ENCODE measurements at places on chromosomes 7 and 10.

GRCh38 chr10:76396134-76396533, 964.7 kb downstream of the LRMDA start:
- no peak for DNase-seq

DNA sequence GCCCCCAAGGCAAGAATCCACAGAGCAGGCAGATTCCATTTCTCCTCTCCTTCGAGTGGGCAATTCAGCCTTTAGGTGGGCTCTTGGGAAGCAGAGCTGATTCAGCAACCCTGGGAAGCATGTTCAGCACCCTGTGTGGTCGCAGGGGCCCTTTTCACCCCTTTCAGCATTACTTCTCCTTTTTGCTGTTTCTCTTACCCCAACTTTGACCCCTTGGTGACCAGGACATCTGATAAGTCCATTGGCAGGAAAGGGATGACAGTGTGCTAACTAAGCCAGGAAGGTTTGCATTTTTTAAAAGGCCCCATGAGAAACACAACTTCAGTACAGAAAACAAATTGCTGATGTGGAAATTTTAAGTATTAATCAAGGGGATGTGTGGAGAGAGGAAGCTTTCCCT, 283.7 kb upstream of the NRP1 start:
- DNase-seq = no peak

GRCh38 chr10:58299580-58299979, 30.6 kb downstream of the CISD1 start:
- peak; percentile 48 for DNase-seq

DNA sequence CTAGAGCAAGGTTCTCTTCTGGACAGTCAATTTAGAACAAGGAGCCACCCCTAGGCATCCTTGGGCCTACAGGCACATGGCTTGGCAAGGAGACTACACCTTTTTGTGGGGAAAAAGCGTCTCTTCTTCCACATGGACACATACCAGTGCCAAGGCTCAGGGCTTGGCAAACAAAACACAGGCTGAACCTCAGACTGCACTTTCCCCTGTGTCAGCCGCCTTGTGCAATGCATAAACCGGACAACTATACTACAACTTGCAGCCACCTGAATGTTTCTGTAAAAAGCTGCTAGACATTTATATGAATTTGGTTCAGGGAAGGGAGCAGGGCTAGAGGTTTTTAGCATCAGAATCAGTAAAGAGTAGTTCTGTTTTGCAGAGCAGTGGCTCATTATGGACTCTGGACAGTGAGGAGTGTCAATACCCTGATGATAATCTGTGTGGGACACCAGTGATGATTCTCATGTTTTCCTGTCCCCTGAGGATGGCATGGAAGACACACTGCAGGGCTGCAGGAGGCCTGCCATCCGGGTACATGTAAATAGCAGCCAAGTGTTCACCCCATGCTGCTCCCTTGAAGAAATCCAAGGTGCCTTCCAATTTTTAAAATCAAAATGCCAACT, 118.9 kb downstream of the GATA3 start:
- no peak for DNase-seq

DNA sequence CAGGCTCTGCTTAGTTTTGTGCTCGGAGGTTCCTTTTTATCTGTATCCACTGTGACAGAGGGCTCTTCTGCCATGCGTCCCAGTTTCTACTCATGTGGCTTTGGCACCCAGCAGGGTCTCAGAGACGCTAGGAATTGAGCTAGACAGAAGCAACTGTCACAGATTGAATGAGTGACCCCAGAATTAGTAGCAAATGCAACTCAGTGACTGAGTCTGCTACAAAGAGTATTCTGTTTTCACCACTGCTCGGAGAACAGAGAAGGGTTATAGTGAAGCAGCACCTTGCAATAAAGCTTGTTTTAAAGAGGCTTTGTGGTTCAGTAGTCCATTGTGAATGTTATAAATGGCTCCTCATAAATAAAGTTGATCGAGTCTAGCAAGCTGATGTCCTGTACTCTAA, 113.2 kb downstream of the DNAH11 start:
- DNase-seq = no peak

DNA sequence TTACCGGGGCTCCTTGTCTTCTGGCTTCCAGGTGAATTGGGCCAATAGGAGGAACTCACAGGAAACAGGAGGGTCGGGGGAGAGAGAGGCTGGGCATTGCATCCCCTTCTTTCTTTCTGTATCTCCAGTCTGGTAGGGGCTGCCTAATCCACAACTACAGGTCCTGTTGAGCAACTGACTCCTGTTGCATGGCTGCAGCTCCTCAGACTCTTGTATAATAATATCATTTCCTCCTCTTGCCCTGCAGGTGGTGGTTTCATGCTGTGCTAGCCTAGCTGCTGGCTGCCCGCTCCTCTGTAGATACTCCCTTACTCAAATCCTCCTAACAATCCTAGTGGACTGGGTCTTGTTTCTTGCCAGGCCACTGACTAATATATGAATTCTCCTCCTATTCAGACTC, 276.5 kb upstream of the SMIM30 start:
- no peak for DNase-seq

- DNase-seq = no peak
These were observed 5.5 kb upstream of the VWDE start for GRCh38 chr7:12409097-12409711.

- DNase-seq = no peak
These were observed 16.5 kb upstream of the CHN2 start for GRCh38 chr7:29177963-29178600.

GRCh38 chr7:156892081-156892800, 742 bp downstream of the LMBR1 start:
- DNase-seq = peak; percentile 64

DNA sequence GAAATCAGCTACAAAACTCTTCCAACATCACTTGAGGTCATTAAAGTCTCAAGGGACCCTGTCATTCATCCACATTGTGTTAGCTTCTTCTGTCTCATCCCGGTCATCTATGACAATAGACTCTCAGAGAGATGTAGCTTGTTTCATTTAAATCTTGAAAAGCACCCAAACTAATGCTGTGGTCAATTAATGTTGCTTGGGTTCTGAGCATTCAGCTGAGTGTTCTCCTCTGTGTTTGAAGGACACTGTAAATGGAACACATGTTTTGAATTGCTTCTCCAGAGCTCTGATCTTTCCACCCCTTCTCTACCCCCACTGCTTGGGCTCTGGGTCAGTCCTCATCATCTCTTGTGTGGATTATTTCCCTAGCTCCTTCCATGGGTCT, 19.6 kb upstream of the ADD3 start:
- no peak for DNase-seq

- DNase-seq = no peak
These were observed 119.2 kb downstream of the PPP1R9A start for GRCh38 chr7:95026421-95027072.

- no peak for DNase-seq
These were observed 95.5 kb downstream of the SGMS1 start for GRCh38 chr10:50528206-50528605.

- no peak for DNase-seq
These were observed 490.8 kb upstream of the CELF2 start for GRCh38 chr10:10526846-10527245.

DNA sequence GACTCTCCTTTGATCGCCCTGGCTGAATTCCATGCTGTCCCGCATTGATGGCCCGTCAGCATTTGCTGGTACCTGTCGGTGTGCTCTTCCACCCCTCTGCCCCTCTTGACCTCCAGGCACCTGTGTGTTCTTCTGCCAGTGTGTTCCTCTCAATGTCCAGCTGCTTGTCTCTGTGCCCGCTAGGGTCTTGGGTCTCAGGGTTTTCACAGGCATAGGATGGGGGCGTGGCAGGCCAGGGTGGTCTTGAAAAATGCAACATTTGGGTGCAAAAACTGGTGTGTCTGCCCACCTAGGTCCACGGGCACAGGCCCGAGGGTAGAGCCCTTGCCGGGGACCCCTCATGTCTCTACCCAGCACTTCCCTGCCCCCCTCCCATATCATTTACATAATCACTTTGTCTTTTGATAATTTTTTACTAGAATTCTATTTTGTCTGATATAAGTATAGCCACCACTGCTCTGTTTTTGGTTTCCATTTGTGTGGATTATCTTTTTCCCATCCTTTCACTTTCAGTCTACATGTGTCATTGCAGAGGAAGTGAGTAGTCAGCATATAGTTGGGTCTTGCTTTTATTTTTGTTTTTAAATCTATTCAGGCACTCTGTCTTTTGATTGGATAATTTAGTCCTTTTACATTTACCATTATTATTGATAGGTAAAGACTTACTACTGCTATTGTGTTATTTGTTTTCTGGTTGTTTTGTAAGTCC, 46.6 kb upstream of the ADRA2A start:
- DNase-seq = no peak

GRCh38 chr7:123348690-123349089, 148.9 kb upstream of the SLC13A1 start:
- DNase-seq = no peak

- DNase-seq = no peak
These were observed 349.2 kb downstream of the GLRX3 start for GRCh38 chr10:130485236-130485957.

DNA sequence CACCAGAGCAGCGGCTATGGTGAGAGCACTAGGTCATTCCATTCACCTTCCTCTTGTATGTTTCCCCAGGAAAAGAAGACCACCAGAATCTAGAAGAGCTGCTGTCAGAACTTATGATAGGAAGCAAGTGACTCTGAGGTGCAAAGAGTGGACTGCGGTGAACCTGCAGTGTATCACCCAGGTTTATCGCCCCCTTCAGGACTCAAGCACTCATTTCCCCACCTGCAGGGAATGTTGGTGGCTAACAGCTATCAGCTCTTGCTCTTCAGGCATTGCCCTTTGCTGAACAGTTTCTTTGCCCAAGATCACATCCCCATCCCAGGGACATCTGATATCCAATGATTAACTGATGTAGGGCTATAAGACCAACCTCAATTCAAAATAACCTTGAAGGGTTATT, 66.3 kb upstream of the IL6 start:
- no peak for DNase-seq

GRCh38 chr10:72087969-72088888, at the start of gene SPOCK2:
SPOCK2 (minus strand) TSS chr10:72088551; CDS start chr10:72088328, 223 bp downstream.
- peak; percentile 62 for DNase-seq

- no peak for DNase-seq
These were observed 48.8 kb upstream of the DGKI start for GRCh38 chr7:137895301-137896221.

- DNase-seq = no peak
These were observed 227.2 kb downstream of the ADAM12 start for GRCh38 chr10:126160971-126161630.

Data from stimulated activated CD4-positive, alpha-beta T cell treated with anti-CD3 and anti-CD28 coated beads, Interleukin-4, amount 100 ng/mL, for 1 hour (primary cell).